ENCODE measurements at places on chromosomes 13 and 19.

- DNase-seq = no peak
Measured at GRCh38 chr19:16521715-16522289, 20.4 kb downstream of the CHERP start.

GRCh38 chr19:4400135-4400936 lies at the start of gene SH3GL1:
SH3GL1 (minus strand) TSS chr19:4400547; CDS start chr19:4400368, 179 bp downstream.
- peak; percentile 93 for DNase-seq

DNA sequence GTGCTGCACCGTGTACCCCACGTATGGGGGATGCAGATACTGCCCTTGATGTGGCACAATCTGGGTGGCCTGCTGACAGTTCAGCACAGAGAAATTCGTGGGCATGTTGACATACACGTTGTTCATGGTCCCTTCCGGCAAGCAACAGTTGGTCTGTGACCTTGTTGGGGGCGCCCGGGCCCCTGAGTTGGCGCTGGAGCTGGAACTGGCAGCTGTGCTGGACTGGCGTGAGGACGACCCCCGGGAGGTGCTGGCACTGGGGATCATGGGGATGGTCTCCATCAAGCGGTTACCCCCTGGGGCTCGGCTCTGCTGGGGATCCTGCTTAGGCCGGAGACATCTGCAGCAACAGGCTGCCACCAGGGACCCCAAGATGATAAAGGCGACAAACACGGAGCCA lies 5.2 kb downstream of the SHISA2 start:
- no peak for DNase-seq

- no peak for DNase-seq
Measured at GRCh38 chr19:52990759-52991418, 22.8 kb upstream of the ERVV-1 start.

GRCh38 chr19:30558793-30559192 lies 186.6 kb downstream of the ZNF536 start:
- DNase-seq = no peak

- no peak for DNase-seq
Measured at GRCh38 chr19:39814595-39814994, 19.4 kb downstream of the DYRK1B start.

GRCh38 chr19:15210323-15210781 lies 9.6 kb upstream of the NOTCH3 start:
- no peak for DNase-seq

GRCh38 chr19:41111750-41112295 lies 2.4 kb upstream of the CYP2F1 start:
- DNase-seq = no peak

GRCh38 chr13:78978381-78978998 lies 319.5 kb upstream of the OBI1 start:
- peak; percentile 37 for DNase-seq

GRCh38 chr13:99656092-99656745 lies 154.9 kb downstream of the TM9SF2 start:
- peak; percentile 79 for DNase-seq

DNA sequence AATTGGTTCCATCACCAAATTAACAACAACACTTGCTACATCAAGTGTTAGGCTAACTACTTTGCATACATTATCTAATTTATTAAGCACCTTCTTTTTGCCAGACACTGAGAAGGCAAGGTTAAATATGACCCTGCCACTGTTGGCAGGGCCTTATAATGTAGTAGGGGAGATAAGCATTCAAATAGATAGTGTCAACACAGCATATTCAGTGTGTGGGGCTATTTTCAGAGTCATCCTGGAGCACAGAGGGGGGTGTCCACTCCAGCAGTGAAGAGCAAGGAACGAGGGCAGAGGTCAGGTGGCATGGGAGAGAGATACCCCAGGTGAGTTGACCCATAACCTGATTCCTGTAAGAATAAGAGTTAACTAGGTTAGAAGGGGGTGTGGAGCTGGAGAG lies 121.6 kb downstream of the COG6 start:
- no peak for DNase-seq

DNA sequence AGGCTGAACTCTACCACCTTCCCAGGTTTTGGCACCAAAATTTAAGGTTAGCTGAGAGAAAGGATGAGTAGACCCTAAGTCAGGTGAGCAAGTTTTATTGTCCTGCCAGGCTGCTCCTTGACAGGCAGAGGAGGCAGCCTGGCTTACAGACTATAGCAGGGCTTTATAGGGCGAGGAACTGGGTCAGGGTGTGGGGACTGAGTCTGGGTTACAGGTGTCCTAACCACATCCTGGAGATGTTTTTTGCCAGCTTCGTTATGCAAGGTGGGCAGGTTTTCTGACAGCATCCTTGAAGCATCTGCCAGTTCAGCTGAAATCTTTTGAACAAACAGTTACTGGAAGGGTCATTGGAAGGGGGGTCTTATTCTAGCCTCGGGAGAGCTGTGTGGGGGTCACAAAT lies 905.7 kb upstream of the SLITRK5 start:
- DNase-seq = no peak

- DNase-seq = peak; percentile 76
Measured at GRCh38 chr19:1725100-1726064, 27.9 kb upstream of the ONECUT3 start.

DNA sequence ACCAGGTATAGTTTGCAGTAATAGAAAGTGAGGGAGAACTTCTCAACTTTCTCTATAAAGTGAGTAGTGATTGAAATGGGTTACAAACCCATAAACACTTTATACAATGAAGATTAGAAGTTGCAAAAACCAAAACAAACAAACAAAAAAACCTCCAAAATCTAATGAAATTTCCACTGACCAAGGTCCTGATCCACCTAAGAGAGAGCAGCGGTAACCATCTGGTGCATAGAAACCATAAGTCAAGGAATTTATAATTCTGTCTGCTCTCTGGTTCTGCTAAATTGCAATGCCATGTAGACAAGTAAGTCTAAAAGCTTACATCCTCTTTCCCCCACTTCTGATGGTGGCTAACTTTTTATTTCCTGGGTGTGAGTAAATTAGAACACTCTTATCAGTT lies 463.4 kb downstream of the EFNB2 start:
- DNase-seq = no peak

- no peak for DNase-seq
Measured at GRCh38 chr19:41154060-41154459, 39.0 kb upstream of the CYP2S1 start.

- no peak for DNase-seq
Measured at GRCh38 chr13:53042877-53043276, 14.3 kb downstream of the OLFM4 start.
